ENCODE measurements at places on chromosomes 4 and X.

- no peak for DNase-seq
These were observed 894.8 kb upstream of the EPHA5 start for GRCh38 chr4:66564901-66565651.

DNA sequence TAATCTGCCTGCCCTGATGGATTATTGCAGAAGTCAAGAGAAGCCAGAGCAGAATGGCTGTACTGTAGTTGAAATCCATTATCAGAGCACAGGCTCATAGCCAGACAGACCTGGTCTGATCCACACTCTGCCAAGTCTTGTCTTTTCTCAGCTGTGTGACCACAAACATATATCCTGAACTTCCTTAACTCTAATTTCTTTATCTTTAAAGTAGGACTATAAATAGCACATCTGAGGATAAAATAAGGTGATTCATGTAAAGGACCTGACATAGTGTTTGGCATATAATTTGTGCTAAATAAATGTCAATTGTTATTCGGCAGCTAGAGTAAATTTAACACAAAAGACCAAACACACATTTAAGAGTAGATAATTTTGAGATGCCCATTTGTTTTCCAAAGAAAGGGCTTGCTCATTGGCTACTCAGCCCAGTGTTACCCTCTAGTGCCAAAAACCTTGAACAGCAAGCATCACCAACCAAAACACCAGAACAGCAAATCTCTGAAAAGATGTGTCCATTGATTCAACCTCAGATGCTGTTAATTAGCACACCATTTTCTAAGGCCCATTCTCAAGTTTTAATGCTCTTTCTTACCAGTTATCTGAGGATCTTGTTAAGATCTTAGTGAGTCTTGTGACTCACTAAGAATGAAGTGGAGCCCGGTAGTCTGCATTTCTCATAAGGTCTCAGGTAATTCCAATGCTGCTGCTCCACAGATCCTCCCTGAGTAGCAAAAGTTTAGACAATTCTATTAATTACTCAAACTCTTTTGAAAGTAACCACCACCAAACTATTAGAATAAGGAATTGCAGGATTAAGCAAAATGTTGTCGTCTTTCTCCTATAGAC lies 108.8 kb downstream of the HHIP start:
- DNase-seq, result no peak

DNA sequence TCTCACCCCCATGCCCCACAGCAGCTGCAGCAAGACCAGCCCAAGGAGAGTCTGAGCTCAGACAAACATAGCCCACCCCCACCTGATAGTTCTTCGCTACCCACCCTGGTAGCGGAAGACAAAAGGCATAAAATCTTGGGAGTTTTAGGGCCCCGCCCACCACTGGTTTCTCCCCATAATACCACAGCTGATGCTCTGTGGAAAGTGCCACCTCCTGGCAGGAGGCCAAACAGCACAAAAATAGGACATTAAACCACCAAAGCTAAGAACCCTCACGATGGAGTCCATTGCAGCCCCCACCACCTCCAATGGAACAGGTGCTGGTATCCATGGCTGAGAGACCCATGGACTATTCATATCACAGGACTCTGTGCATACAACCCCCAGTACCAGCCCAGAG lies 226.7 kb downstream of the SNCA start:
- no peak for DNase-seq

DNA sequence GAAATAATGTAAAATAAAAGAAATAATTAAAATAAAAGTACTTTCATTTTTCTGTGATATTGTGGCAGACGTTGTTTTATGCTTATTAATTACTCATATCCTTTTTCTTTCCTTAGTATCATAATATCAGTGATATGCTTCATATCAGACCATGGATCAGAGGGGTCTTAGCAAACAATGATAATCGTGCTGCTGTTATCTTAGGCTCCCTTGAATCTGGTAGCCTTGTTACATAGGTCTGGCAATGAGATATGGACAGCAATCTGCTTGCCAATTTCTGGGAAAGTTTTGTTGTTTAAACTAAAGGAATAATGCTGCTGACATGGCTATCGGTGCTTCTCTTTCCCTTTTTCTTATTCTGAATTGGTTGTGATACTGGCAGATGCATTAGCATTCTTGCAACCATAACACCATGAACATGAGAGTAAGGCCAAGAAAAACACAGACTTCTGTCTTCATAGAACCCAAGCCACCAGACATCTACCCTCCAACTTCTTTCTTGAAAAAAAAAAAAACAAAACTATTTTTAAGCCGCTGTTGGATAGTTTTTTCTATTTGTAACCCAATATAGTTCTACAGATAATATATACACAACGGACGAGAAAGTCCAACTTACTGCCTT lies 16.4 kb downstream of the EPHA5 start:
- DNase-seq, result no peak

GRCh38 chr4:139146926-139147629 lies 29.9 kb downstream of the ELF2 start:
- no peak for DNase-seq

DNA sequence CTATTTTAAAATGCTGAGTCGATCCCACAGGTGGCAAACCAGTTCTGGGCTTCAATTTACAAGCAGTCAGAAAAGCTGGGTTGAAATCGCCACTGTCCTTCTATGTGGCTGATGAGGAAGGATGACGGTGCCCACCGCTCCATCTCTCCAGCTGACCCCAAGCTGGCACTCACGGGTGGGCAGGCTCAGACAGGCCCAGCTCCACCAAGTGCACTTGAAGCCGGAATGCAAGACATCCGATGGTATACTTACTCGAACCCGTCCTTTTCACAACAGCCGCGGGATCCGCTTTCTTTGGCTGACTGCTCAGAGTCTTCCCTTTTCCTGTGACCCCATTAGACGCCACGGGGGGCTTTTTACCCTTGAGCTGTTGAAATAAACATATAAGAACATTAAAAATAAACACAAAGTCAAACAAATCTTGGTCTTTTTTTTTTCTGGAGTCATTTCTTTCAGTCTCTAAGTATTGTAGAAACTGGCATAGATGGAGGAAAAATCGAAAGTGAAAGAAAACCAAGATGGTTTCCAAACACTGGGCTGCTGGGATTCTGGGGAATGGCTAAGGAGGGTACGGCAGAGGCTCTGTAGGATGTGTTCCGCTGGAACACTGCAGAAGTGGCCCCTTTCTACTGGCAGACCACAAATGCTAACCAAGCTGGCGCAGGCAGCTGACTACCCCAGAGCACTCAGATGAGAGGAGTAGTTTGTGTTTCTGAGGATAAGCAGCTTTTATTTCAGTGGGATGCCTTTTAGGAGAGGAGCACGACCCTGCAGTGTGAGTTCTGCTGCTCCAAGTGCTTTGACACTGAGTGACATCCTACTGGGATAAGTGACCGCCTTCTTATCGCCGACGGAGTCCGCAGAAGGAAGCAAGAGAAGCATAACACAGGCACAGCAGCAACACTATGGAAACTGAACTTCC lies 160.9 kb downstream of the AFAP1 start:
- no peak for DNase-seq

DNA sequence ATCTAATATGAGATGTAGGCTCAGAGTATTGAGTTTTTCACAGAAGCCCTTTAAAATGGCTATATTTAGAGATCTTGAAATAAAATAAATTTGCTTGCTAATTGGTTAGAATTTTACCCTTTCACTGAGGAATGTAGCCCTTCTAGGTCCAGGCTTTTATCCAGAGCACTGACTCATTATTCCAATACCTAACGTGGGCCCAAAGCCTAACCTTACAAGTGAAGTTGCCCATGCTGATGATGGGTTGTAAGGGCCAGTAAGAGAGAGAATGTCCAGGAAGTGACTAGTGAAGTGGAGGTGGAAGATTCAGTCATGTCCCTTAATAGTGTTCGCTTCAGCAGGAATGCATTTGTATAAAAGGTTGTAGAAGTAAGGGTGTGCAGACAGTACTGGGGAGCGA lies 155.9 kb downstream of the STIM2 start:
- no peak for DNase-seq

DNA sequence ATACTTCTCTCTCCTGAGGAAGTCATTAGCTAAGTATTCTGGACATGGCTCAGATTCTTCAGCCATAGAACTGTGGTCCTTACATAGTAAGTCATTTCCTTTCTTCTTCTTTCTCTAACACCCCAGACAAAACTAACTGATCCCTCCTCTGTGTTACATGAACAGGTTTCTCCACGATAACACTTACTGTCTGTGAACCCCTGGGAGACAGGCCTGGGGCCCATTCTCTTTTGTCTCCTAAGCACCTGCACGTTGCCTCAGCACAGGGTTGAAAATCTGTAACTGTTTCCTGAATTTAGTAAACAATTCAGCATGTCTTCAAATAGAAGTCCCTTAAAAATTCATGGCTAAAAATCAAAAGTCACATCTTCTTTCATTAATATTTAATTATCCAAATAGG lies 24.7 kb downstream of the APBB2 start:
- DNase-seq, result no peak

DNA sequence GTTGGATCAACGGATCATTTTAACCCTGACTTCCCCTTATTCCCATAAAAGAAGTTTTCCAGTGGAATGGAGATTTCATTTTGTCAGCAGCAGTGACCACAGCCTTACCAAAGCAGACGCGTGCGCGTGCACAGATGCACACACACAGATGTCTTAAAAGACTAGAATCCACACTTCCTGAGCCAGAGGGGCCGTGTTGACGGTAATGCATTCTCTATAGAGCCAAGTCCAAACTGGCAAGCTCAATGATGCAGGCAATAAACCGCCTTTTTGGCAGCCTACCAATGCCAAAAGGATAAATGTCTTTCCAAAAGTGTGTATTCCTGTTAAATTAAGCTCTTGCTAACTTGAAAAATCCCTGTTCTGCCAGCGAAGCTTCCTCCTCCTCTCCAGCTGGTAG lies 18.8 kb upstream of the CLDN34 start:
- no peak for DNase-seq

DNA sequence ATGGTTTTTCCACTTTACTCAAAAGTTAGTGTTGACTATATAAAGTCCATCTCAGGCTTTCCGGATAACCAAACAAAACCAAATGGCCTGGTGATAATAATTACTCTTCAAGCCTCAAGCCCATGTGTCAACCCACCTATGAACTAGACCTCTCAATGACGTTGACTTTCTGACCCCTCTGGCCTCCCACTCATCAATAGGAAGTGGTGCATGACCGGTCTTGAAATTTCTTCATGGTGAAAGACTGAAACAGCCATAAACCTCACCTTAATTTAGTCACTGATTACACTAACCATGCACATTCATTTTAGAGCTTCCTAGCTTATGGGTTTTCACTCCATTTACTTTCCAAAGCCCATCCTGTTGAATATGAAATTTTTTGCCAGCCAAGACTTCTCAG lies 276.0 kb downstream of the KLHL13 start:
- no peak for DNase-seq

DNA sequence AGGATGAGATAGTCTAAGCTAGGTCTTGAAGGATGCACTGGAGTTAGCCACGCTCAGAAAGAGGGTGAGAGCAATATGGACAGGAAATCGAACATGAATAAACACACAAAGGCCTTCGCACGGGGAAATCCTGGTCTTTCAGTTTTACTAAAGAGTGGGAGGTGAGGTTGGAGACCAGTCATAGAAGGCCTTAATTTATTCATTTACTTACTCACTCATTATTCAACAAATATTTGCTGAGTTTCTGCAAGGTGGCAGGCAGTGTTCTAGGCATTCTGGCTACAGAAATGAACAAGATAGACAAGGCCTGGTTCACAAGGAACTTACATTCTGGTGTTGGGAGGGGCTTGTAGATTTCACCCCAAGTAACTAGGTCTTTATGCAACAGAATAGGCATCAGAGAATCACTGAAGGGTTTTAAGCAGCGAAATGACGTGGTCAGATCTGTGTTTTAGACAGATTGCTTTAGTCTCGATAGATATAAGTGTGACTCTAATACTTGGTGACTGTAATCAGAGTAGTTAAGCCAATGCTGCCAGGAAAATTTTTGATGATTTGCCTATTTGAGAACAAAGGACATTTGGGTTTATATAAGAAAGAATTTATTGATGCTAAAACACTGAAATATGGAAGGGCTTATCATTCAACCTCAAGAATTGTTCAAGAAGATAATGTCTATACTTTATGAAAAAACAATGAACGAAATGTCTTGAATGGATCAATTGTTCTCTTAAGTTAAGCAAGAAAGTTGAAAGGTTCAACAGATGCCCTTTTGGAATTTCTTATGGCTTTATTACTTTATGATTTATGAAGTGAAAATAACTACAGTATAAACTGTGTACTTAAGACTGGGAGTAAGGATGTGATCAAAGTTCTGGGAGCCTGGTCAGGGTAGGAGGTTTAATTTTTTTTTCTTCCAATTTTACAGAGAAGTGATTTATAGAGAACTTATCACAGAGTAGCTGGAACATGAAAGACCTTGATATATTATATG lies 184.4 kb upstream of the CASK start:
- DNase-seq, result no peak

GRCh38 chr4:68404153-68404552 lies 43.1 kb upstream of the TMPRSS11E start:
- DNase-seq, result no peak

GRCh38 chr4:154417373-154417673 lies 74.3 kb downstream of the DCHS2 start:
- no peak for DNase-seq

GRCh38 chrX:46662188-46662958 lies 88.8 kb downstream of the CHST7 start:
- no peak for DNase-seq

DNA sequence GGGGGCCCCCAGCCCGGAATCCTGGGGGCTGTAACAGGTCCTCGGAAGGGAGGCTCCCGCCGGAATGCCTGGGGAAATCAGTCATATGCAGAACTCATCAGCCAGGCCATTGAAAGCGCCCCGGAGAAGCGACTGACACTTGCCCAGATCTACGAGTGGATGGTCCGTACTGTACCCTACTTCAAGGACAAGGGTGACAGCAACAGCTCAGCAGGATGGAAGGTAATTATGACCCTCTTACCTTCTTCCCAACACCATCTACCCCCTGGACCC lies 1.0 kb downstream of the FOXO4 start:
- DNase-seq, result no peak

DNA sequence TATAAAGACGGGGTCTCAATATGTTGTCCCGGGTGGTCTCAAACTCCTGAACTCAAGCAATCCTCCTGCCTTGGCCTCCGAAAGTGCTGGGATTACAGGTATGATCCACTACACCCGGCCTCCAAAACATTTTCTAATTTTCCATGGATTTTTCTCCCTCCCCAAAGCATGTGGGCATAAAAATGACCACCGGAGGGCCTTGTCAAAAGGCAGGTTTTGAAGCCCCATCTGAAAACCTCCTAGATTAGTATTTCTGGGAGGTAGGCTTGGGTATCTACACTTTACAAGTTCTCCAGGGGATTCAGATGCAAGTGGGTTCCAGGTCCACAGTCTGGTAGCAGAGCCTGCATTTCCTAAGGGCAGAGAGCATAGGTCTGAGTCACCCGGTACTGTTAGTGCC lies 1.4 kb upstream of the GPR173 start:
- DNase-seq, result no peak

DNA sequence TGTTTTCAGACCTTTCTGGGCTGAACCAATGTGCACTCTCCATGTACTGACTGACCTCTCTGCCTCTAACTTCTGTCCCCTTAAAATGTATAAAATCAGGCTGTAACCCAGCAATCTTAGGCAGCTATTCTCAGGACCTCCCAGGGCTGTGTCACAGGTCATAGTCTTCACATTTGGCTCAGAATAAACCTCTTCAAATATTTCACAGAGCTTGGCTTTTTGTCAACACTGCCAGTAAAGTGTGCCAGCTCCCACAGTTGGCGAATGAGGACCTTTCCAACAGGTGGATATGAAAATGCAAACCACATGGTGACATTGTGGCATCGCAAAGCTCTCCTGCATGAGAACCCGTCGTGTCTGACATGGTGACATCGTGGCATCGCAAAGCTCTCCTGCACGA lies 76.4 kb downstream of the ACOX3 start:
- DNase-seq, result no peak
